ENCODE measurements at places on chromosomes 1 and 21. TPM values are rescaled to one million over a fixed set of nuclear protein-coding genes. Genes with fewer than 3 reads are reported as not detected.

Gene HMCN1
- 0.12 TPM for total RNA-seq

Gene TTLL7
- total RNA-seq: 2.0 TPM

Gene CTSS
- total RNA-seq: 0.86 TPM

Gene LCE2B
- total RNA-seq: not detected

Gene OR6K6
- not detected for total RNA-seq

Gene RSPH1
- total RNA-seq: 0.52 TPM

Gene WNT9A
- total RNA-seq: 6.6 TPM

Gene PLEKHM2
- 65.8 TPM for total RNA-seq

Gene ADAMTS5
- 0.10 TPM for total RNA-seq

Gene RAB25
- total RNA-seq: 5.5 TPM

Gene FMOD
- not detected for total RNA-seq

Gene RAP1GAP
- total RNA-seq: 0.22 TPM

Gene CELA2A
- total RNA-seq: not detected

Gene CYP4X1
- total RNA-seq: 1.2 TPM

Gene OR2T35
- not detected for total RNA-seq

Gene CCDC17
- total RNA-seq: 3.9 TPM

- DNase-seq: no peak
These were observed 122.3 kb upstream of the ST6GALNAC5 start for GRCh38 chr1:76744989-76745388.

DNA sequence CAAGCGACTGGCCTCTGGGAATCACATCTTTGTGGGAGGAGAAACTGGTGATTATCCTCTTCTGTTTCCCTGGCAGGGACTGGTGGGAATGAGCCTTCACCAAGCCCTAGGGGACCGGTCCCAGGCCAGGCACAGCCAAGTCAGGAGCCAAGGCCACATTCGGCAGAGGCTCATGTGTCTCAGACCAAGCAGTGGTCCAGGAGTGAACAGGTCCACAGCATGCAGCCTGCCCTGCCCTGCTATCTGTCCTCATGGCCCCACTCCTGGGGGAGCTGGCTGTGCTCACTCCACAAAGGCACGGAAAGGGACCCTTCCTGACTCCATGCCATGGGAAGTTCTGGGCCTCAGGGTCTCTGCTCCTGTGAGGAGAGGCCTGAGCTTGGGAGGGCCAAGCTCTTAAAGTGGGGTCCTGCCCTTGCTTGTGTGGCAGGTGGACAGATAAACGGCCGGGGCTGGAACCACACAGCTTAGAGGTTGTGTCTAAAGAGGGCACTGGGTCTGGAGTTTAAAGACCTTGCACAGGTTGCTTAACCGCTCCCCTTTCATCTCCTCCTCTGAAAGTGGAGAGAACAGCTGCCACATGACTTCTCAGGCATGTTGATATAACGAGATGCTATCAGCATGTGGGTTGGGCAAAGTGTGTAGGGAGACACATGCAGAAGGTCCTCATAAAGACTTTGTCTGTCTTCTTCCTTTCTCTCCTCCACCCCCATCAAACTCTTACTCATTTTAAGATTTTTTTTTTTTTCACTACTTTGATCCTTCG is 57.5 kb downstream of the CASQ2 start:
- DNase-seq: no peak

DNA sequence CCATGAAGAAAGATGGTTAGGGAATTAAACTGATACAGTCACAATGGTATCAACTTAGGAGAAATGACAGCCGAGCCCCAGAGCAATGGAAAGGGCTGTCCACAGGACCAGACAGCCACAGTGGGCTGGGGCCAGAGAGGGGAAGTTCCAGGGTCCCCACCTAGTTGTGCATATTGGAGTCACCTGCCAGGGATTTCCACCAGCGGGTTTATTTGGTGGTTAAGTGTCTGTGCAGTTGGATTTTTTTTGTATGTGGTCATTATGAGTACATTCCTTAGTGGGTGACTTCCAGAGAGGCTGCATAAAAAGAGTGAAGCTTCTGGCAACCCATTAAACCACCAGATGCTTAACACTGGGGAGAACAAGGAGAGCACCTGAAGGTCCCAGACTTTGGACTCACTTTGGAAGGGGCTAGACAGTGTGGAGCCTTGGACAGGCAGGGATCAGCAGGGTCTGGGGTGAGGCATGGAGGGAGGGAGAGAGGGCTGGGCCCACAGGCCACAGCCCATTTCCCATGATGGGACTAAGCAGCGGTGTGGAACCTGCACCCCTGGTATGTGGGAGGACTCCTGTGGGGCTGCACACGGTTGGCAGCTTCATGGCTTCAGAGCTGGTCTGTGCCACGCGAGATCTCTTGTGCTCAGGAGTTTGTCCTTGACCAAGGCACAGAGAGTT is 7.8 kb upstream of the PTTG1IP start:
- DNase-seq: peak; percentile 13

DNA sequence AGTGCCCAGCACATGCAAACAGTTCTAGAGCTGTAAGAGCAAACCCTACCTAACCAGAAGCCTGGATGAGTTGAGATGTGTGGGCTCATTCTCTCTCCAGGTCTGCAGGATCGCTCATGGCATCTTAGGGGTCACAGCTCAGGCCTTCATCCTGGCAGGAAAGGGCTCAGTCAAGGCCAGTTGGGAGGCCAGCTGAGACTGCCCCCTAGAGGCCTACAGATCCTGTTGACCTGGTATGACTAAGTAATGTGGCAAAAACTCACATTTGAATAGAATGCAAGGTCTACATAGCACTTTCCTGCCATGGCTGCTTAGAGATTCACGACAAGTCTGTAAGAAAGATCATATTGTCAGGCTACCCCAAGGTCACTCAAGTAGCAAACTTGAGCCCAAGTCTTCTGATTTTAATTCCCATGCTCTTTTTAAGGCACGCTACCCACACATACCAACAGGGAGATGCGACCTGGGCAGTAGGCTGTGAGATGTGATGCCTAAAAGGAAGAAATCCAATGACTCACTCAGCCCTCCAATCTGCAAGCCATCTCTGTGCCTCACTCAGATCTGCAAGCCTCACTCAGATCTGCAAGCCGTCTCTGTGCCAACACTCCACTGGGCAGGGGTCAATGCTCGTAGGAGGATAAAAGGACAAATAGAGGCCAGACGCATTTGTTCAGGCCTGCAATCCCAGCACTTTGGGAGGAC is 5.1 kb upstream of the CAPN8 start:
- peak; percentile 87 for DNase-seq

GRCh38 chr1:3494321-3495308 is 40.1 kb downstream of the ARHGEF16 start:
- DNase-seq: no peak

DNA sequence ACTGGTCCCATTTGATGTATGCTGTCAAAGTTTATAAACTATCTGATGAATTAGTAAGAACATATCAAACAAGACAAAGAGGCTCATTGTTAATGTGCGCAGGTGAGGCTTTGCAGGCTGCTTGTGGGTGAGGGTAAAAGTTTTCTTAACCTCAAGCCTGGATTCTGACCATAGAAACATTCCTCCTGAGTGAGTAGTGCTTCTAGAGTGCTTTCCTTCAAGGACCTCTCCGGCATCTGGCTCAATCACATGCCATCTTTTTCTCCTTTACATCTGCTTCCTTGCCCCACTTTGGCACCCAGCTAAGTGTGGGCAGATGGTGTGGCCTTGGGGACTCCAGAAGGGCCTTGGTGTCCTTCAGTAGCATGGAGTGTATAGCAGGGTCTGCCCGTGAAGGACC is 104.0 kb downstream of the ROR1 start:
- no peak for DNase-seq

DNA sequence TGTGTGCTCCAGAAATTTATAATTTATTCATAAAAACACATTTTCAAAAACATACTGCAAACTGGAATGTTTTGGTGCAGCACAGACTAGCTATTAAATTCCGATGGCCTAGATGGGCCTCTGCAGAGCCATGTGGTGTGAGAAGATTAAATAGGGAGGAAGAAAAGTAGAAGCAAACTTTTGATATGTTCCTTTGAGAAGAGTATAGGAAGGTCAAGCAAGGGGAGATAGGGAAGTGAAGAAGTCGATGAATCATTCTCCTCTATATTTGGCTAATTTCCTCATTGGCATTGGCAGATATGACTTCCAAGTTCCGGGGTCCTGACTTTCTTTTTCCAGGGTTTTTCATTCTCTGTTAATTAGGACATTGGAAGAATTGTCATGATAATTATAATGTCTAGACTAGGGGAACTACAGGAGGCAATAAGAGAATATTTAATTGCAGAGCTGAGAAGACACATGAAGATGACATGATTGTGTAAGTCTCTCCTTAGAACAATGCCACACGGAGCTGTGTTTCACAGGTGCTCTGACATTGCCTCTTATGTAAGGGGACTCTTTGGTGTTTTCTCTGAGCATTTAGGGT is 19.3 kb upstream of the ZNF326 start:
- no peak for DNase-seq

- DNase-seq: no peak
These were observed 170.9 kb upstream of the IVNS1ABP start for GRCh38 chr1:185487936-185488335.

- no peak for DNase-seq
These were observed 83.3 kb upstream of the SAMSN1 start for GRCh38 chr21:14629461-14629860.

DNA sequence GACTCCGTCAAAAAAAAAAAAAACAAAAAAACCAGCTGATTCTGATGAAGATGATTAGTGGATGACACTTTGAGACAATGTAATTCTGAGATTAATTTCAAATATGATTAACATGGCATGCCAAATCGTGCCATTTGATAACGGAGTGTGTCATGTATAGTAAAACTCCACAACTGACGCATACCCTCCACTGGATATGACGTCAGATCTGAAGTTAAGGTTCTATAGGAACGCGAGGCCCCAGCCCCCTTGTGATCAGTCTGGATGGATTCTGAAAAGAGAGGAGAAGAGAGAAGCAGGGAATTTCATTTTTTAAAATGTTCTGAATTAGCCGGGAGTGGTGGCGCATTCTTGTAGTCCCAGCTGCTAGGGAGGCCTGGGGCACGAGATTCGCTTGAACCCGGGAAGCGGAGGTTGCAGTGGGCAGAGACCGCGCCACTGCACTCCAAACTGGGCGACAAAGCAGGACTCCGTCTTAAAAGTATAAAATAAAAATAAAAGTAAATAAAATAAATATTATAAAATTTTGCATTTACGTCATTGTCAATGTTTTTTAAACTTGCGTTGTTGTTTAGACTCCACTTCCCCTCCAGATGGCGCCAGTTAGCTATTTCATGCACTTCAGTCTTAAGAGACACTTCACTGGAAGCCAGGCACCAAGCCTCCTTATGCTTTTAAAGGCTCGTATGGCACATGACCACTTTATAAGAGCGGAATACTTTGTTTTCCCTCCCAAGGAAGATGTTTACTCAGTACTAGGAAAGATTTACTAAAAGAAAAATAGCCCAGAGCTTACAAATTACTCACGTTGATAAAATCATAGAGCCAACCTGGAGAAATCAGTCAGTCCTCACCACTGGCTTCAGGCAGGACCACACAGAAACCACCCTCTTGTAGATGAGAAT is 65.5 kb downstream of the UBE2U start:
- peak; percentile 84 for DNase-seq

- no peak for DNase-seq
These were observed 13.8 kb downstream of the CFAP74 start for GRCh38 chr1:1989789-1990188.

- DNase-seq: no peak
These were observed 72.1 kb downstream of the SLC45A1 start for GRCh38 chr1:8389958-8390535.

DNA sequence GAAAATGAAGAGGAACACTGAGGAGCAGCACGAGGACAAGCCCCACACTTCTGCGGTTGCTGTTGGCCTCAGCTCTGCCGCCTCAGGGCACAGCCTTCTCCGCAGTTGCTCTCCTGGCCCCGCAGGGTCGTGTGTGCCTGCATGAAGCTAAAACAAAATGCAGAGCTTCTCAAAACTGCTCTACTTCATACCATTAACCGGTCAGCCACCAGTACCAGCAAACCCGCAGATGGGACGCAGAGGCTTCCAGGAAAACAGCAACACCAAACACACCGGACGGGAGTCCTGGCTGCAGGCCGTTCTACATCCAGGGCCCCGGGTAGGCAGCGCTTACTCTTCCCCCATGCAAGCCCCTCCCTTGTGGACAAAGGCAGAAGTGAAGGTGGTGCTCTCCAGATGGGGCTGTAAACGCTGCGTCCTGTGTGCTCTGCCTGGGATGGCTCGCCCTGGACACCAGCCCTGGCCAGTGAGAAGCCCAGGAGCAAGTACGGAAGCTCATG is 7.1 kb upstream of the C1orf159 start:
- no peak for DNase-seq

DNA sequence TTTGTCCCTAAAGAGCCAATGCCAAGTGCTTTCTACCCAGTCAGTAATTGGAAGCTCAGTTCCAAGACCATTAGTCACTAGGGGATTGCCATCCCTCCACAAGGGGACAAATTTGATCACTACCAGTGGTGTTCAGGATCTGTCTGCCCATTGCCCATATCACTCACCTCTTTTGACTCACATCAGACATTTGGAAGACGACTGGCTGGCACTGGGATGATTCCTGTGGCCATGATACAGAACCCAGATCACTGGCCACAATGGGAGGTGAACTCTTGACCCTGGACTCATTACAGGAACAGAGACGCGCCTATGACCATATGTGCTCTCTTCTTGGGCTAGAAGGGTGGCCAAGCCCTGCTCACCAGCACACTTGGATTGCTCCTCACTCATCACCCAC is 71.0 kb downstream of the COLGALT2 start:
- no peak for DNase-seq

DNA sequence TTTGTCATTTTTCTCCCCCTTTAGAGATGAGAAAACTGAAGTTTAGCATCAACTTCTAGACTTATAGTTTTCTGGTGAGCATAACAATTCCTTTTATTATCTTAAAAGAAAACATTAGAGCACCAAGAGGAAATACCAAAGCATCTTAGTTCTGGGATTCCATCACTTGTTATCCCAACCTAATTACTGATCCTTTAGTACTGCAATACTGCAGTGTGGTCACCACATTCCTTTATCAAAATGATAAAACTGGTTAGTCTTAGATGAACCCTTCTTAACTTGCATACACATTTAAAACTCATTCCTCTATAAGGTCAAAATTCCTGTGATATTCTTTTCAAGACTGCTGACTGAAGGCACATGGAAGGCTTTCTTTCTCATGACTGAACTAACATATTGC is 23.1 kb downstream of the SOD1 start:
- no peak for DNase-seq

GRCh38 chr1:1914101-1914970 is 724 bp upstream of the CALML6 start:
- DNase-seq: no peak

- DNase-seq: no peak
These were observed 21.2 kb upstream of the BCAR3 start for GRCh38 chr1:93702828-93703183.

GRCh38 chr1:52032785-52033131 is 852 bp downstream of the KTI12 start:
- peak; percentile 46 for DNase-seq

DNA sequence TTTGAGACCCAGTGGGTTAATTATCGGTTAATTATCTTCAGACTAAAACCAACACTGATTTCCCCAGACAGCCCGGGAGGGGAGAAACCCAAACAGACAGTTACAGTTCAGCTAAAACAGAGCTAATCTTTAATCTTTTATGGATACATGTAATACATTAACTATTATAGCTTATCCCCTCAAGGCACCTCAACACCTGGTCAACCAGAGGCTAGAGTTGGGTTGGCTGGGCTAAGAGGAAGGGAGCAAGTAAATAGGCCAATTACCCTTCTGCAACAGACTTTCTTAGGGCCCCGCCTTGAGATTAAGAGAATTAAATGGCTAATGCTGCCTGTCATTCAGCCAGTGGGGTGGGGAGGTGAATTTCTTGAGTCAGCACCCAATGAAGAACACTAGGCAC is 6.6 kb upstream of the MED18 start:
- no peak for DNase-seq
